ENCODE measurements at places on chromosomes 4 and X.
A peak's percentile ranks its signal among the peaks of the same experiment; 100 is the strongest.

GRCh38 chr4:151807220-151807619 lies 46.4 kb upstream of the GATB start:
- no peak for DNase-seq

DNA sequence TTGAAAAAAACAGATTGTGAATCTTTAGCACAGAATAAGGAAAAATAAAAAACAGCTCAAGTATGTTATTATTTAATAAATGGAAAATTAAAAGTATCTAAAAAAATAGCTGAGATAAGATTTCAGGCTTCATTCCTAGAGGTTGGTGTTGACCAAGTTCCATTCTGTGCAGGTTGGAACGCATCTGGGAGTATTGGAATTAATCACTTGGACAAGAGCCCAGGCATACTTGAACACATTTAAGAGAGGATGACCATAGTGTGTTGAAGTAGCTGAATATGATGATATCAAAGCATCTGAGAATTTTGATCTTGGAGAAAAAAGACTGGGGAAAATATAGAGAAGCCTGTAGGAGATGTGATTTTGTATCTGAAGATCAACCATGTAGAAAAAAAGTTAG lies 54.6 kb upstream of the VCX start:
- no peak for DNase-seq

DNA sequence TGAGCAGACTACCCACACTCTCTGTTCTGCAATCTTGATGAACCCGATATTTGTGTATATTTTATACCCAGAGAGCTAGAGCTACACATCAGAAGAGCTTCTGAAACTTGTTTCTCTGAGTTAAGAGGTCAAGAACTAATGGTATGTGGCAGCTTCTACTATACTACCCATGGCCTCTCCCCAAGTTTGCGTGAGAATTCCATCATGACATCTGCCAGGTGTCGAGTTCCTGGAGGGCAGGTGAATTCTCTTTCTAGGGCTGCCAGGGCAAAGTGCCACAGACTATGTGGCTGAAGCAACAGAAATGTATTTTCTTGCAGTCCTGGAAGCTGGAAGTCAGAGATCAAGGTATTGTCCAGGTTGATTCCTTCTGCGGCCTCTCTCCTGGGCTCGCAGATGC lies 4.4 kb downstream of the SORCS2 start:
- DNase-seq = no peak

GRCh38 chr4:40170588-40170987 lies 26.2 kb upstream of the RHOH start:
- no peak for DNase-seq

- no peak for DNase-seq
These were observed 160.3 kb downstream of the DCLK2 start for GRCh38 chr4:150238591-150238990.

DNA sequence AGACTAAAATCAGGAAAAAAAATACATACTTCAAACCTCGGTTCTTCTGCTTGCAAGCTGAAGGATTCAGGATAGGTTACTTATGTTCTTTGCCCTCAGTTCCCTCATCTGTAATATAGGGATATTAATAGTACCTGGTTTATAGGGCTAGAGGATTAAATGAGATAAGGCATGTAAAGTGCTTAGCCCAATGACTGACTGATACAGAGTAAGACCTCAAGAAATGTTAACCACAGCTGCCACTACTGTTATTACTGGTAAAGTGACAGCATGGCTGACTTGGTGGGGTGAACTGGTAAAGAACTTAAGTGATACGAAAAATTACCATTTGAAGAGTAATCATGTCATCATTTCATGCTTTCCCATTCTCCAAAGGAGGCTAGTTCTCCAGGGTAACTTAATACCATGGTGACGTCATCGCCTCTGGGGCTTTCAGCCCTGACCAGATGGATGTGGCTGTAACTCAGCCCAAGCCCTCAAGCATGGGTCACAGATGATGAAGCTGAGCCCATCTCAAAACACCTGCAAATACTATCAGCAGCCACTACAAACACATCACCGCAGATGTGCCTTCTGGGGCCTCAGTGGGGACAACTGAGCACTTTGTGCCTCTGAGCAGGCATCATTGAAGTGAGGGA lies 44.5 kb upstream of the SCML1 start:
- DNase-seq = peak; percentile 45

- DNase-seq = no peak
These were observed 58.5 kb downstream of the ANTXR2 start for GRCh38 chr4:80014531-80014930.

GRCh38 chr4:30833206-30833605 lies 113.0 kb downstream of the PCDH7 start:
- DNase-seq = no peak

DNA sequence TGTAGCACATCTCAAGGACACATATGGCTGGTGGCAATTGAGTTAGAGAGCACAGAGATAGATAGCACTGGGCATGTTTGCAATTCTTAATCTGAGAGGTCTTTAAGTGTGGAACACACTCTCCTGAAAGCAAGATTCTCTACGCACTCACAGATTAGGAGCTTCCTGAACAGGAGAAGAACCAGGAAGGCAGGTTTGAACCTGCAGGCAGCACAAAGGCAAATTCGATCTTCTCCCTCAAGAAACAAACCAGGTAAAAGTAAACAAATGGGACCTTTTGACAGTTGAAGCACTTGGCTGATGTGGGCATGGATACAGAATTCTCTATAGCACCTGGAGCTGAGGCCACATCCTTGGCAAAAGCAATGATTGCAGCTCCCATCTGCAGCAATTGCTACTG lies 24.3 kb downstream of the HS3ST1 start:
- no peak for DNase-seq

DNA sequence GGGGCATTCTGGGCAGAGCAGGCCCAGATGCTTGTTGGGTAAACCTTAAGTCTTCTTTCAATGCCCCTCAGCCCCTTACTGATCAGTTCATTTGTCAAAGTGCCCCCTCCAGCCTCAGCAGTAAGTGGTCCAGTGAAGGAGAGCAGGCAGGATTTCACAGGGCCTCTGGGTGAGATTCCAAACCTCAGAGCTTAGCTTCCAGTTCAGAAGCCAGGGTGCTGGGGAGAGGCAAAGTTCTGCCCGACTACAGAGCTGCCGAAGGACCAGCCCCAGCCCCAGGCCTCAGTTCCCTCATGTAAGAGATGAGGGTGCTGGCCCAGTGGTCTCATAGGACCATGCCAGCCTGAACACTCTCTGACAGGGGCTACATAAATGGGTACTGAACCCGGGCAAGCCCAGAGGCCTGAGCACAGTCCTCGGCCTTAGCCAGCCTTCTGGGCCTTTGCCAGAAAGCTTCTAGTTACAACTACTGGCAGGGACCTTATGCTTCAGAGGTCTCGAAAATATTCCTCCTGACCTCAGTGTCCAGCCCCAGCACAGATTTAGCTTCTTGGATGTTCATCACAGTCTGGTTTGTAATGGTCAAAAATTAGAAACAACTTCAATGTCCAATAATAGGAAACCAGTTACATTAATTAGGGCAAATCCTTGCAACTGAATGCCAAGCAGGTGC lies 851 bp upstream of the RIPPLY1 start:
- DNase-seq = no peak

DNA sequence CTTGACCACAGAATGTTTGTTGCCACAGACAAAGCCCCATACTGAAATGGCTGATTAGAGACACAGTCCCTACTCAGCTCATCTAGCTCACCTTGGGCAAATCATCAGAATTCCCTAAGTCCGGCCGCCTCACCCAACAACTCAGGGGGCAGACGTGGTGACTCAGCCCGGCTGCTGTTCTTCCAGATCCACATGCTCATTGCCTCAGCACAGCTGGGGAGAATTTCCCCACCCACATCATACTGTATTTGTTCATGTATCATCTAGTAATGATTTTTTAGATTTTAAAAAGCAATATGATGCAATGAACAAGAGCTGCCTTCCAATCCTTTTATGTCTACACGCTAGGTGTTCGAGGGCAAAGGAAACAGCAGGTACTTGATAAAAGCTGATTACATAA lies 333.8 kb upstream of the TENM3 start:
- no peak for DNase-seq

- no peak for DNase-seq
These were observed 30.3 kb downstream of the SLC16A2 start for GRCh38 chrX:74451450-74452198.

DNA sequence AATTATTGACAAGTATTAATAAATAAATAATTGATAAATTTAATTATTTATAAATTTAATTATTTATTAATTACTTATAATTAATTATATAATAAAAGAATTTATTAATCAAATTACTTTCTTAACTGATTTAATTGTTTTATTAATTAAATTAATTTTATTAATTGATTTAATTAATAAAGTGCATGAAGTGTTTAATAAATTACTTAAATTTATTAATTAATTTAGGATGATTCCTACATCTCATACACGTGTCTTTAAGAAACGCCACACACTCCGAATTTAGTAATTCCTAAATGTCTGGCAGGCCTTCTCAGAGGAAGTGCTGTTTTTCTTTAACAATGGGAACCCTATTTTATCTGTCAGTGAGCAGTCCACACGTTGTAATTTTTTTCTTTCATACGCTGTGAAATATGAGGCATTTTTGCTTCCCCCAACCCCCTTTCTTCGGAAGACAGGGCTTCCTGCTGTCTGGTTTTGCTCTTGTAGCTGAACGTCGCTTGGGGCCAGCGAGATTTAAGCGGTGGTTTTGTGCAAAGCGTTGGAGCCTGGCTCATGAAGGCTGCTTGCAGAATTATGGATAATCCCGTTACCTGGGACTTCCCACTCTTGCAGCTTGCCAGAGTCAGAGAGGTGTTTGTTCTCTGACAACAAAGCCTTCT lies 46.8 kb downstream of the CRLF2 start:
- no peak for DNase-seq

DNA sequence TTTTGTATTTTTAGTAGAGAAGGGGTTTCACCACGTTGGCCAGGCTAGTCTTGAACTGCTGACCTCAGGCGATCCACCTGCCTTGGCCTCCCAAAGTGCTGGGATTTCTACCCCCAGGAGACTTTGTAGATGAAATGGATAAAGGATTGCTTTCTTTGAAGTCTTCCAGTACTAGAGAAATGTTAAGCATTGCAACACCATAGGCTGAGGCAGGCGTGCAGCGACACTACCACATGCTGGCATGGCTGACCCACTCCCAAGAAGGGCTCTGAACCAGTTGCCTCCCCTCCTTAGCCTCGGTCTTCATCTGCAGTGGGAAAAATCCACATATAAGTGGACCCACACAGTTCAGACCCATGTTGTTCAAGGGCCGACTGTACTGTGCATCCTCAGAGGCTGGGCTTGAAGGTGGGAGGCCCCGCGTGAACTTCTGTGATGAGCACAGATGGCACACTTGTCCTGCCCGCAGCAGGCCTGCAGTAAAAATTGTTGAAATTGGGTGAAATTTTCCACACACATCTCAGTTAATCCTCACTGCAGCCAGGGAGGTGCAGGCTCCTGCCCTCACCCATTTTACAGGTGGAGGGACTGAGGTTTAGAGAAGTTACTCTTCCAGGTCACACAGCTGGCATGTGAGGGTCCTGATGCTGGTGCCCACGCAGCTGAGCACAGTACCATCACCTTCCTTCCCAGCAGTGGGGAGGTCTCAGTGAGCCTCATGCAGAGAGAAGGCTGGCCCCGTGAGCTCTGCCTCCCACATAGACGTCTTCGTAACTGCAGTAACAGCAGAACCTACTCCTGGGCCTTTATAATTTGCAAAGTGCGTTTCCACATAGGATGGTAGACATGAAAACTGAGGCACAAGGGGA lies 35.5 kb downstream of the HTRA3 start:
- no peak for DNase-seq

Data from AG09319 (cell line).